ENCODE measurements at places on chromosomes 12 and 14.

GRCh38 chr14:25090716-25091454 lies 40.9 kb upstream of the STXBP6 start:
- no peak for DNase-seq

- no peak for DNase-seq
Measured at GRCh38 chr14:28652782-28653181, 113.8 kb upstream of the FOXG1 start.

DNA sequence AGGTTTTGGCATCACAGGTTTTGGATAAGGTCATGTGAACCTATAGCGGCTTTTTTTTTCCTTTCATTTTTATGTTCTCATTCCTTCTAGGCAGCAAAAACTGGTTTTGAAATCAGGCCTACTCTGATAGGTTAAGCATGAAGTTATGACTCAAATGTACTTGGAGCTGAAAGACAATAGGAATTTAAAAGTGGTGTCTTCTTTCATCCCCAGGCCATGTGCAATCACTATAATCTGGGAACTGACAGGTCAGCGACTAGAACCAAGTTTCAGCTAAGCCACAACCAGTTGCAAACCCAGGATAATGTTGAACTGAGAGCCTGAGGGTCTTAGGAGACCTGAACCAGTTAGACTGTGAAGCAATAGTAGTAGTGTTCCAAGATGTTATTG lies 74.3 kb downstream of the ANO6 start:
- no peak for DNase-seq

DNA sequence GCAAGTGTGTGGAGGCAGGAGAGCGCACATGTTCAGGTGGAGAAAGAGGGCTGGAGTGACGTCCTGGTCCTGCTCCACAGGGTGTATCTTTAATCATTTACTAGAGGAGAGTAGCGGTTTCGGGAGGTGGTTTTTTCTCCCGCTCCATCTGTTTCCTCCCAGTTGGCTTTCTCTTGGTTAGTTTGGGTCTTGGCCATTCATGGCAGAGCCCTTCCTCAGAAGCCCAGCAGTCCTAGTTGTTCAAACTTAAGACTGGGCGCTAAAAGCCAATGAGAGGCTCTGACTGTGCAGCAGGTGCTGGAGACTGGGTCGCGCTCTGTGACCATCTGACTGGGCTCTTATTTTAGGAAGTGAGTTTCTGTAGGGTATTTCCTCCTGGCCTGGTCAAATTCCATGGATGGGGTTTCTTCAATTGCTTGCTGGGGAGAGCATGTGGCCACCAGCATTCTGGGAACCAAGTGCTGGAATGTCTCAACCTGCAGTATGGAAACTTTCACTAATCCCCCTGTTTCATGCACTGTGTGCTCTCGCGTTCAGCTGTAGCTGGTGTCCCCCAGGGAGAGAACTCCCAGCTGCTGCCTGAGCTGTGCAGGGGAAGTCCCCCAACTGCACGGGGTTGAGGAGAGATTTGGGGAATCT lies 27.4 kb upstream of the TSPAN9 start:
- no peak for DNase-seq

- DNase-seq, result no peak
Measured at GRCh38 chr12:93883436-93884154, 206.4 kb downstream of the CRADD start.
